ENCODE measurements at places on chromosomes 2 and 18. TPM values are rescaled to one million over a fixed set of nuclear protein-coding genes. Genes with fewer than 3 reads are reported as not detected.

OSR1 gene
- polyA plus RNA-seq, result not detected

EMX1 gene
- 0.12 TPM for polyA plus RNA-seq

PARD6G gene
- polyA plus RNA-seq, result not detected

FEV gene
- not detected for polyA plus RNA-seq

EFR3B gene
- polyA plus RNA-seq, result not detected

SIX3 gene
- polyA plus RNA-seq, result not detected

SRD5A2 gene
- not detected for polyA plus RNA-seq

TSN gene
- polyA plus RNA-seq, result 82.2 TPM

EML6 gene
- polyA plus RNA-seq, result 0.05 TPM

IGFBP2 gene
- polyA plus RNA-seq, result not detected

INO80B gene
- 5.5 TPM for polyA plus RNA-seq

SESTD1 gene
- polyA plus RNA-seq, result 65.4 TPM

PKDCC gene
- polyA plus RNA-seq, result not detected

KLHL41 gene
- polyA plus RNA-seq, result not detected

GDF7 gene
- polyA plus RNA-seq, result 0.34 TPM

ZSWIM2 gene
- polyA plus RNA-seq, result not detected

NEU4 gene
- not detected for polyA plus RNA-seq

FAM237A gene
- not detected for polyA plus RNA-seq

ASIC4 gene
- not detected for polyA plus RNA-seq

TRABD2A gene
- 10.5 TPM for polyA plus RNA-seq

CTLA4 gene
- polyA plus RNA-seq, result not detected

DPP4 gene
- polyA plus RNA-seq, result 0.49 TPM

EDAR gene
- not detected for polyA plus RNA-seq

TMEM200C gene
- not detected for polyA plus RNA-seq

METAP1D gene
- 2.5 TPM for polyA plus RNA-seq

ABCG5 gene
- not detected for polyA plus RNA-seq

C2orf74 gene
- polyA plus RNA-seq, result 50.0 TPM

CYTIP gene
- polyA plus RNA-seq, result 127 TPM

SLC11A1 gene
- polyA plus RNA-seq, result 1.1 TPM

TMEM214 gene
- polyA plus RNA-seq, result 16.6 TPM

HOXD4 gene
- polyA plus RNA-seq, result not detected

VSNL1 gene
- polyA plus RNA-seq, result not detected

DYSF gene
- not detected for polyA plus RNA-seq

B4GALT6 gene
- not detected for polyA plus RNA-seq

IL1A gene
- not detected for polyA plus RNA-seq

MXD1 gene
- polyA plus RNA-seq, result 19.0 TPM

FSHR gene
- polyA plus RNA-seq, result not detected

SUCLG1 gene
- polyA plus RNA-seq, result 60.0 TPM

GRHL1 gene
- polyA plus RNA-seq, result 0.41 TPM

FAM117B gene
- polyA plus RNA-seq, result 22.9 TPM

GRP gene
- not detected for polyA plus RNA-seq

CNGA3 gene
- not detected for polyA plus RNA-seq

UGT1A7 gene
- polyA plus RNA-seq, result not detected

PRSS56 gene
- not detected for polyA plus RNA-seq

STPG4 gene
- polyA plus RNA-seq, result 0.66 TPM

NAT8 gene
- polyA plus RNA-seq, result not detected

G6PC2 gene
- not detected for polyA plus RNA-seq

EGR4 gene
- not detected for polyA plus RNA-seq
